ENCODE measurements at places on chromosomes 11 and 22.

GRCh38 chr11:35593143-35593542 lies 25.1 kb upstream of the FJX1 start:
- DNase-seq, result no peak

DNA sequence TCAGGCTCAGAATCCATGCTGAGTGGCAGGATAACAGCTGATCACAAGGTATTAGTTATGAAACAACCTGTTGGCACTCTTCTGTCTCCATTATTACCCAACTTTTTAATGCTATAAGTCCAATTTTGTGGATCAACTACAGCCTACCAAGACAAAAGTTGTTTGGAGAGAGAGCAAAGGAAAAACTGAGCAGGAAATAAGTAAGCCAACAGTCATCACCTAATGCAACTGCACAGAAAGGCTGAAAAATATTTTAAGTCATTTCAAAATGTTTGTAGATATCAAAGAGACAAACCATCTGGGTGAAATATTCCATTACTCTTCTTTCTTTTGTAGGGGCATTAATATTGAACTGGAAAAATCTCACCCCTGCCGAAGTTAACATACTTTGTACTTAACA lies 41.6 kb downstream of the FDX1 start:
- no peak for DNase-seq

DNA sequence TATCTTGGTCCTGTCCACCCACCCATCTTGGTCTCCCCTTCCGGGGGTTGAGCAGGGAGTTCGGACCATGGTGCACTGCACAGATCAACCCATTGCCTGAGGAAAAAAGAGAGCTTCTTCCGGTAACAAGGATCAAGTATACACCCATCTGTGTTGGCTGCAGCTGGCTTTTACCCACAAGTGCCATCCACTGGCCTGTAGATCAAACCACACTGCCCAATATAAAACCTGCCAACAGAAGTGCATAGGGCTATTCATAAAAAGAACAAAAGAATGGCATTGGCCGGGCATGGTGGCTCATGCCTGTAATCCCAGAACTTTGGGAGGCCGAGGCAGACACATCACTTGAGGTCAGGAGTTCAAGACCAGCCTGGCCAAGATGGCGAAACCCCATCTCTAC lies 94.5 kb downstream of the ZC3H12C start:
- no peak for DNase-seq

- no peak for DNase-seq
Observed at GRCh38 chr22:29798801-29799200, 31.6 kb downstream of the UQCR10 start.

DNA sequence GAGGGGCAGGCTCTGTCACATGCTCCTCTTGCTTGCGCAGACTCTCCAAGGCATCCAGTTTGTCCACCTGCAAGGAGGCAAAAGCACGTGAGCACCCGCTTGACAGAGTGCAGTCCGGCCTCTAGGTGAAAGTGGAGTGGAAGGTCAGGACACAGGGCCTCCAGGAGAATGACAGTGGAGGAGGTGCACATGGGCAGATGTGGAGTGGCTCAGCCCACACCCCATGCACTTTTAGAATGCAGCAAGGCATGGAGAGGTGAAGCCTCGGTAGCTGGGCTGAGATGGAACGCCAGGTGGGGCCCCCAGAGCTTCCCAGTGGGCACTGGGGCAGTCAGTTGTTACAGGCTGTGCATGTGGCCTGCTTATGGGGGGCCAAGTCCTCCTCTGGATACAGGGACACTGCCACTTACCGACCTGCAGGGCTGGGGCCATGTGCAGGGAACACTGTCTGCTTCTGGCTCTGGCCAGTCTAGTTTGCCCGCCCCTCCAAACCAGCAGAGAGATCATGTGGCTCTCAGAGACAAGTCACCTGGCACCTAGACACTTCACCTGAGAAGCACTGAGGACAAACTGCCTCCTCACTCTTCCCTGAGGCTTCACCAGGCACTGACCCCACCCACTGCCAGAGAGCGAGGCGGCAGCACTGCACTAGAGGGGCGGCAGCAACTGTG lies 2.3 kb upstream of the SLC25A1 start:
- DNase-seq, result no peak

GRCh38 chr11:35413598-35413997 lies 5.8 kb downstream of the SLC1A2 start:
- DNase-seq, result no peak

GRCh38 chr11:113885897-113886296 lies 10.5 kb upstream of the USP28 start:
- no peak for DNase-seq

GRCh38 chr11:74507582-74507981 lies 14.1 kb upstream of the LIPT2 start:
- DNase-seq, result no peak

- DNase-seq, result no peak
Observed at GRCh38 chr11:75853971-75854370, 39.0 kb downstream of the UVRAG start.

GRCh38 chr11:115390441-115390840 lies 113.8 kb downstream of the CADM1 start:
- no peak for DNase-seq

- DNase-seq, result no peak
Observed at GRCh38 chr22:43539572-43540528, 128.0 kb downstream of the MPPED1 start.

DNA sequence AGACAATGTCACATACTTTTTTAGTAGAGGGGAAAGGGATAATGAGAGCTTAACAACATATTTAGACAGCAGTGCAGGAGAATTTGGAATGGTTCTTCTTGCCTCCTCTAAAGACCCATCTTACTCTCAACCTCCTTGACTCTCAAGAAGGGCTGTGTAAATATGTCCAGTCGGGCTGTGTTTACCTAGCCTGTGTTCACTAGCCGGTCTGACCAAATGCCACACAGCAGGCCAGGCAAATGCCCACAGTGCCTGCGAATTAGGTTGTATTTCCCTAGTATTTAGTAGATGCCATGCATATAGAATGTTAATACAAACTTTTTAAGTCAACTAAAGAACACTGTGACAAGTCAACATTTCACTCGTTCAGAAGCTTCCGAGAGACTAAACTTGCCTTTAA lies 51.4 kb upstream of the MTMR2 start:
- no peak for DNase-seq

GRCh38 chr11:121964591-121964990 lies 151.4 kb downstream of the BLID start:
- no peak for DNase-seq

GRCh38 chr11:55726715-55727324 lies 46.4 kb upstream of the OR5D13 start:
- no peak for DNase-seq

DNA sequence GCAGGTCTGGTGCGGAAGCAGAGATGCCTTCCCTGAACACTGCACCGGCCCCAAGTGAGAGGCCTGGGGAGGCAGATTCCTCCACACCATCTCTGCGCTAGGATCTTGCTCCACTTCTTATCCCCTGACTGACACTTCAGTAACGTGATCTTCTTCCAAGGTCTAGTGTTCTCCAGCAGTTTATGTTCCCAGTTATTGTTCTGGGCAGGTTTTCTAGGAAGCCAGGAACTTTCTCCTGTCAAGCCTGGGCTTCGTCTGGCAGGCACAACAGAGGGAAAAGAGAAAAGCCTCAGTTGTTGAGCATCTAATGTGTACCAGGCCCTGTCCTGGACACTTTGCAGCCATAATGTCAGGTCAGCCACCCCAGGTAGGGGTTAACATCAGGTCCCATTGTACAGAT lies 10.5 kb downstream of the CD82 start:
- DNase-seq, result no peak

DNA sequence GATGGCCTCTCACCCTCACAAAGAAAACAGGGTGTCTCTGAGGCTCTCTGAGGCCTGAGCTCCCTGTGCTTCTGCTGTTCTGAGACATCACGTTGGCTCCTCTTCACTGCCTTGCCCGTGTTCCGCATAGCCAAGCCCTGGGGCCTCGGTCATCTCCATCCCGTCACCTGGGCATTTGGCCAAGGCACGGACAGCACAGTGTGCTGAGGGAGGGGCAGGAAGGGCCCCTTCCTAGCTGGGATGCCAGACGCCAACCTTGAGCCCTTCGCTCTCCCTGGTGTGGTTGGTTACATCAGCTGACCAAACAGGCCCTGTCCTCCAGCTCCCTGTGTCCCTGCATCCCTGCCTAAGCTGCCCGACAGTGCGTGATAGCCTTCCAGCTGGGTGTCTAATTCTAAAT lies 25.9 kb downstream of the MOV10L1 start:
- no peak for DNase-seq

DNA sequence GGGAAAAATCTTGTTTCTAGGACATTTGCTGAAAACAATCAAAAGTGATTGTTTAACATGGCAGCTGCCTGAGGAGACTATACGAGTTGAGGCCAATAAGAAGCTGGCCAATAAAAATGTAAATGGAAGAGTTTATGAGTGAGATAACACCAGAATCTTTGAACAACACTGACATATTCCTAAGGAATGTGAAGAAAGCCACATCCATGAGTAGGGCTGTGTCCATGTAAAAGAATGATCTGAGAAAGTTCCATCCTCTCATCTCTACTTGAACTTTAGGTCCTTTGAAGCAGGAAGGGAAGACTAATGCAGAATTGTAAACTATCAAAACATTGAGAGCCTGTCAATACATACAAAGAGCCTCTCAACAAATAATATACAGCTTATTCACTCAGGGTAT lies 6.9 kb upstream of the CHORDC1 start:
- DNase-seq, result no peak

DNA sequence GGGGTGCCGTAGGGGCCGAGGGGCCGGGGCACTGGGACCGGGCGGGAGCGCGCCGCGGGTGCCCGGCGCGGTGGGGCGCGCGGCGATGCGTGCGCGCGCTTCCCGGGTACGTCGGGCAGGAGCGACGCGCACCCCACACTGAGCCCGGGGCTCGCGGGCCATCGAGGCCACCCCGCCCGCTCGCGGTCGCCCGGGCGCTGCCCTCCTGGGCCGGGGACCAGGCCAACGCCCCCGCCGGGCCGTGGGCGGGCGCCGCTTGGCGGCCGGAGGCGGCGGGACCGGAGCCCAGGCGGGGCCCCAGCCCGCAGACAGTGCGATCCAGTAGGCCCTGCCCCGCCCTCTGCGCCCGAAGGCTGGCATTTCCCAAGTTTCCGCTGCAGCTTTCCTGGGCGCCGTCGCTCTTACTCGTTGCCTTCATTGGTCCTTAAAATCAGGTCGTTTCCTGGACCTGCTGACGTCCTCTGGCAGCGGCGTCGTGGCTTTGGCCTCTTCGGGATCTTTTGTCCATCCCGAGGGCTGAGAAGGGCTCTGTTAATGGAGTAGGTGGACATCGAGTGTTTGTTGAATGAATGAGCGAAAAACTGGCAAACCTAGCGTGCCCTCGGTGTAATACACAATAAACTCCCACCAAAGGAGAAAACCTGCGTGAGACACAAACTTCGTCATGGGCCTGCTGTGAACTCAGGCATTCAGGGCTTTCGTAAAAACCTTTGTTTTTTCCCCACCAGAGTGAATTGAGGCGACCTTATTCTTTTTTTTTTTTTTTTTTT lies 638 bp downstream of the PARVA start:
- no peak for DNase-seq

- no peak for DNase-seq
Observed at GRCh38 chr22:38631724-38632123, 24.5 kb downstream of the FAM227A start.

GRCh38 chr11:64233913-64234586 lies at the start of gene VEGFB:
TSS of gene VEGFB (plus strand) at chr11:64234584. CDS start at chr11:64234834, 250 bp downstream.
- DNase-seq, result peak; percentile 71

DNA sequence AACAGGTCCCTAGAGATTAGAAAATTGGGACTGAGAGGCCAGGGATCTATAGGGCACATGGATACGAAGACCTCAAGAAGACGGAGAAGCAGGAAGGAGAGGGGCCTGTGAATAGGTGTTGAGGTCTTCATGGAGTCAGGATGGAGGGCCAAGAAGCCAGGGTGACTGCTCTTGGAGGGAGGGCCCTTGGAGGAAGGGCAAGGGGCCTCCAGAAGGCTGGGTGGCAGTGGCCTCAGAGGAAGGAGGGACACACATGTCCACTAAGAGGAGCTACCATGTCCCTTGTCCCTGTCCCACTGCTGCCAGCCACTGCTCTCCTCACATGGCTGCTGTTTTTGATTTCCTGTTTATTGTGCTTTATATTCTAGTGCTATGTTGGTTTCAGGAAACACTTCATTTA lies 589.5 kb upstream of the B3GAT1 start:
- DNase-seq, result no peak

DNA sequence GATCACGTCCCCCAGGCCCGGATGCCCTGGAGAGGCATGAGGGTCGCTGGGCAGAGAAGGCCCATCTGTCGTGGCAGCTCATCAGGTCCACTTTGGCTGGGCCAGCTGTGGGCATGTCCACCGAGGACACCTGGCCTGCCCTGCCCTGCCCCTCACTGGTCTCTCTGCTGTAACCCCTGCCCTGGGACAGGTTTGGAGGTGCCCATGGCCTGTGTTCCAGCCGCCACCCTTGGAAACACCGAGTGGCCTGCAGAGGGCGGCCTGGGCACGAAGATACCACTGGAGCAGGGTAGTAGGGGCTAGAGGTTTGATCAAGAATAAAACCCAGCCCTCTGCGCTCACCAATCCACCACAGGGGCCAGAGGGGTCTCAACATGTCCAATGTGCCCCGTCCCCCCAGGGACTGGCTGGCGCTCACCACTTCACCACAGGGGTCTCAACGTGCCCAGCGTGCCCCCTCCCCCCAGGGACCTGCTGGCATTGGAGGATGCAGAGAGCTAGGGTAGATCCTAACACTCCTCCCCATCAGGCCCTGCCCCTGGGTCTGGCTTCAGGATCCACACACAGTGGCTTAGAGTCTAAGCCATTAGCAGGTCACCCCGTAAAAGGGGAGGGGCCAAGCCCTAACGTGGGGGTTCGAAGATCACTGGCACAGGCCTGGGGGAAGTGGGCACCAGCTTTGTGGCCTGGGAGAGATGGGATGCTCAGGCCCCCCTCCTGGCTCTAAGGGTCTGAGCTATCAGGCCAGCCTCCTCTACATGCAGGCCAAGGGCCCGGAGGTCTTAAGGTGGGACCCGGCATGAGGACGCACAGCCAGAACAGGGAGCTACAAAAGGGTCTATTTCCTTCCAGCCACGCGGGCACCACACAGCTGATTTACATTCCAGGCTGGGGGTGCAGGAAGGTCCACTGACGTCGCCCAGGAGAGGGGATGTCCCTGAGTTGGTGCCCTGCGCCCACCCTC lies 1.3 kb upstream of the HDAC10 start:
- DNase-seq, result peak; percentile 75

DNA sequence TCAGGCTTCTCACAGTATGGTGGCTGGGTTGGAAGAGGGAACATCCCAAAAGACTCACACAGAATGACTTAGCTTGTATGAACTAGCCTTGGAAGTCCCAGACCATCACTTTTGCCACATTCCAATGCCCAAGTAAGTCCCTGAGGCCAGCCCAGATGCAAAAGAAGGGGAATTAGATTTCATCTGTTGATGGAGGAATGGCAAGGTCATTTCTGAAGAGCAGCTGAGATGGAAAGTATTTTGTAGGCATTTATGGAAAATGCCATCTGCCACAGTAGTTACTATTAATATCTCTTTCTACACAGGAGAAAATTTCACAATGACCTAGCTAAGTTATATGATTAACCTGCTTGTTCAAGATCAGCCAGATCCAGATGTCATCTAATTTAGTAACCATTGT lies 58.8 kb downstream of the ENDOD1 start:
- DNase-seq, result no peak

GRCh38 chr11:94595076-94595475 lies 27.9 kb downstream of the PIWIL4 start:
- DNase-seq, result no peak

Measured in CD8-positive, alpha-beta T cell (primary cell).